ENCODE measurements at places on chromosomes 7 and 10. TPM values are rescaled to one million over a fixed set of nuclear protein-coding genes. Genes with fewer than 3 reads are reported as not detected.

DNA sequence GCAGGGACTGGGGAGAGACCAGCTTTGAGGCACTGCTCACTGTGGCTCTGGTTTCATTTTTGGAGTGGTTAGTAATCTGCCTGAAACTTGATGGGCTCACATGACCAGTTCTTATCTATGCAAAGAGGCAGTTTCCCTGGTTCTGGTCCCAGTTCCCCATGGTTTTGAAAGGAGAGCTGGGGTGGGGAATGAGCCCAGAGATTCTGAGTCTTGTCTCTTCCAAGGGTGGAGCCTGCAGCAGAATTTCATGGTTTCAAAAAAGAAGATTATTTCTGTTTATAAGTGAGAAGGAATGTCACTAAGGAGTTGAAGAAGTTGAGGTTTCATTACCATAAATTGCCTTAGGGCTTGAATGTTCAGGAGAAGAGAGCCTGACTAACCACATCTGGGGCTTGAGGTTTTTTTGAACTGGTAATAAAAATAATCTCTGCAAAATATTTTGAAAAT, 190.2 kb upstream of the HABP2 start:
- DNase-seq = peak; percentile 52

GRCh38 chr7:143047326-143047725, 4.8 kb upstream of the OR6V1 start:
- no peak for DNase-seq

DNA sequence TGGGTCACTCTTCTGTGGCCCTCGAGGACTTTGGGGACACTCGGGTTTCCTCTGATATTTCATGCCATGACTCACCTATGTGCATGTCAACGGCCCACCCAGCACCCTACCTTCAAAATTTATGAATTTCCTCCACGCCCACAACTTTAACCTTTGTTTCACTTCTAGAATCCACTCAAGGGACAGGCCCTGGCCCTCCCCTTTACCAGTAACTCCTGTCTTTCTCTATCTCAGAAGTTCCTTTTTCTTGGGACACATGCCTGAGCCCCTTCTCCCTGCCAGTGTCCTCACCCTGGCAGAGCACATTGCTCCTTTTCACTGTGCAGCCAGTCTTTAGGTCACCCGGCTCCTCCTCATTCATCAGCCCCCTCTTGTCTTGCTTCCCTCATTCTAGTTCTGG, 282.5 kb upstream of the KLF6 start:
- no peak for DNase-seq

GRCh38 chr7:47473499-47474210, 108.3 kb downstream of the TNS3 start:
- no peak for DNase-seq

GRCh38 chr7:79810916-79811315, 323.7 kb upstream of the GNAI1 start:
- DNase-seq = no peak

DNA sequence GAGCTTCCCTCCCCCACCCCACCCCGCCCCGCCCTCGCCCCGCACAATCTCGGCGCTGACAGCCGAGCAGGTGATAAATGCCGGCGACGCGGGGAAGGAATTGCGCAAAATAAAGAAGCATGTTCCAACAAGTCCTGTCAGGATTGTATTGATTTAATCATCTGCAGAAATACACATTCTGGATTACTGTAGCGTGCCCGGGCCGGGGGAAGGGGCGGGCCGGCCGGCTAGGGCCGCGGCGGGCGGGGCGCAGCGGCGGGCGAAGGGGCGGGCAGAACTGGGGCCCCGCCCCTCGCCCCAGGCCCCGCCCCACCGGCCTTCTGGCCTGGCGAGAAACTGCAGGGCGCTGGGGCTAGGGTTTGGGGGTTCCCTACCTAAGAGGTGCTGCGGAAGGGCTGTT, 88.9 kb upstream of the PAX2 start:
- peak; percentile 65 for DNase-seq

- no peak for DNase-seq
Observed at GRCh38 chr10:31299119-31299518, 19.9 kb upstream of the ZEB1 start.

DNA sequence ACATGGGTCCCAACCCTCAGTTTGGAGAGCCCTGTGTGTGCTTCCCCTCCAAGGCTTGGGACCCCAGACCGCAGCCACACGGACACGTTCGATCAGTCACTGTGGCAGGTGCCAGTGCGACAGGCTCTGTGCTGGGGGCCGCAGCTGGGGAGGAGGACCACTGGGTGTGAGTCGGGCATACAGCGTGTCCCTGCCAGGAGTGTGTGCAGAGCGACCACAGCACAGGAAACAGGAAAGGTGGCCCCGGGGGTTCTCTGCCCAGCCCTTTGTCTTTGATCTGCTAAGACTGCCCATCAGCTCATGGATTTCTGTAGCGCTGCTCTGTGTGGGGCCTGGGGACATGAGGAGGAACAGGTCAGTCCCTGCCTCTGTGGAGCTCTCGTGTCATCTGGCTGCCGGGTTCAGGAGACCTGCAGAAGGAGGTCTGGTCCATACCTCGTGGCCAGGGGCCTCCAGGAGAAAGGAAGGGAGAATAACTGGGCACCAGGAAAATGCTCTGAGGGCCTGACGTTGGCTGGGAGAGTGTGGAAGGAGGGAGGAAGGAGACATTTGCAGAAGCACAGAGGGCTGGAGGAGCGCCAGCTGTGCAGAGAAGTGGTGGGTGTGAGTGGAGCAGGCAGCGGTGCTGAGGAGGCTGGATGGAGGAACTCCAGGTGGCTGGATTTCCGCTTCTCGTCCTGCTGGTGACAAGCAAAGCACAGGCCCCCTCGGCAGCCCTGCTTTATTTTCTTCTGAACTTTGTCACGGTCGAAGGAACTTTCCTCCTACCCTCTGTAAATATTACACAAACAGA, 4.1 kb downstream of the NUDT1 start:
- DNase-seq = no peak

DNA sequence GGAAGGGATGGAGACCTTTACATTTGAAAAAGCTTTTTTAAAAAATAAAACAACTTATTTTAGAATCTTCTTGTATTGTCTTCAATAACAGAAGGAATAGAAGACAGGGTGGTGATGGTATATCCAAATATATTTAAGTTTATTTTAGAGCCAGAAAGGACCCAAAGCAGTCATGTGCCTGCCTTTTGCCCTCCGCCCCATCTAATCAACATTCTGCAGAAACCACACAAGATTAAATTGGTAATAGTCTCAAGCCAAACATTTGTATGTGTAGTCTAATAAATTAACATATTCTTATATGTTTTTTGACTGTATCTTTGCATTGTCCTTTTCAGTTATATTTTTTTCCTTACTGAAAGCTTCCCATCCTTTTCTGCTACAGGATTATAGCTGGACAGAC, 16.5 kb upstream of the NUP42 start:
- DNase-seq = no peak

DNA sequence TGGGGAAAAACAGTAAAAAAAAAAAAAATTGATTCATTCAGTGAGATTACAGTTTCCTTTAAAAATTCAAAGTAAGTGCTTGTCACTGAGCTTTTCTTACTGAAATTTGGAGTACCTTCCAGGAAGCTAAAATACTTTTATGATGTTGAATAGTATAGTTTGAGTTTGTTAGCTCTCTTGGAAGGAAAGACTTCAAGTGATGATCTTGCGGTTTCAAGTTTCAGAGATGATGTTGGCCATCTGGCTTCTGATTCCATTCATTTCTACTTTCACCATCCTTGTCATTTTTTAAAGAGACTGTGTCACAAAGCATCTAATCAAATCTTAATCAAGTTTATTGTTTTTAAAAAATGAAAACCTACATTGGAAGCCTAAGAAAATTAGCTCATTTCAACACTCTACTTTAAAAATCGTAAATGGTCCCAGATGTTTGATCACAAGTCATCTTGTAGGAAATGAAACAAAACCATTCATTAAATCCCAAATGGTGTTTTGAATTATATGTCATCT, 4.9 kb upstream of the HERPUD2 start:
- DNase-seq = no peak

- DNase-seq = no peak
Observed at GRCh38 chr10:89954787-89955566, 253.6 kb downstream of the KIF20B start.

- DNase-seq = no peak
Observed at GRCh38 chr10:78752221-78752620, 316.5 kb upstream of the ZMIZ1 start.

GRCh38 chr7:89607792-89608191, 546.5 kb upstream of the STEAP1 start:
- DNase-seq = no peak

- DNase-seq = no peak
Observed at GRCh38 chr7:68998136-68998535, 600.1 kb upstream of the AUTS2 start.

DNA sequence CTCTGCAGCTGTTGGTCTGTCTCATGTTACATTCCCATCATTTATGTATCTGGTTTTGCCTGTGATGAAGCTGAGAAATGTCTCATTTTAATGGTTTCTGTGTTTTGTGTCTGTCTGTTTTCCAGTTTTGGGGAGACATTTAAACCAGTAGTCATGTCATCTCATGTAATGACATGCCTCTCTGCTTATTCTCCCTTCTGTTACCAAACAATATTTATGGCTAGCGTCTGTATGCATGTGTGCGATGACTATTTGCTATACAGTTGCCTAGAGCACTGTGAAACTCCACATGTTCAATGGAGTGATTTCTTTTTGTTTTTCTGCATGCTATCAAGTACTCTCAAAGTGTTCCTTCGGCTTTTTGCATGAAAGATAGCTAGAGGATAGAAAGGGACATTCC, 132.0 kb downstream of the ST7 start:
- no peak for DNase-seq

IGFBP1 gene
- total RNA-seq = not detected

RASA4 gene
- total RNA-seq = 76.5 TPM

SLC18A2 gene
- 2.1 TPM for total RNA-seq

PKD2L1 gene
- 0.16 TPM for total RNA-seq

AGMO gene
- total RNA-seq = 6.8 TPM

MYO3A gene
- 0.70 TPM for total RNA-seq

INHBA gene
- total RNA-seq = 2.9 TPM
